ENCODE measurements at places on chromosomes 13 and 19.

DNA sequence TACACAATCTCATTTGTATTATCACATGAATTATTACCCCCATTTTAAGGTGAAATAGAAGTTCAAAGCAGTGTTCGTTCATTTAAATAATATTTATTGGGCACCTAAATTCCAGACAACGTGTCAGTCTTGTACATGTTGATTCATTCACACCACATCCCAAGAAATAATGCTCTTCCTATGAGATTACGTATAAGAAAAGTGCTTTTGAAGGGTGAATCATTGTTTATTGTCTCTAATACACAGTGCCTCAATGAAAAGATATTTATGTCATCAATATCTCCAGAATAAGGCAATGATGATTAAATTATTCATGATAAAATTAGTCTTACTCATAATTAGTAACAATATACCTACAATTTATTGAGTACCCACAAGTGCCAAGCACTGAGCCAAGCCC, 35.6 kb downstream of the CLDN10 start:
- DNase-seq, result no peak

DNA sequence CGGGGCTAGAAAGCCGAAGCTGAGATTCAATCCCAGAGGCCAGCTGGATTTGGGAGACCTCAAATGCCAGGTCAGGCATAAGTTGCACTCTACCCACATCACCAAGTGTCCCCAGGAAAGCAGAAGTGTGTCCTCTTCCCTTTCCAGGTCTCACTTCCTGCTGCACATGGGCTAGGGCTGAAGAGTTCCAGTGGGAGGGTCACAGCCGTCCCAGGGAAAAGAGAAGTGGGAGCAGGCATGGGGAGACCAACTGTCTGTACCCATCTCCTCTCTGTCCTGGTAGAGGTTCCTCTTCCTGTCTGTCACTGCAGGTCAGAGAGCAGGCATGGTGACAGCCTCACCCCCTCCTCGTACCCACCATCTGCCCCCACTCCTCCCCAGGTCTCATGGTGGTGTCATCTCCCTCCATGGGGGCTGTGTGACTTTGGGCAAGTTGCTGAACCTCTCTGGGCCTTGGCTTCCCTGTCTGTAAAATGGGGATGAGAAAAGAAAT, 14.8 kb downstream of the AXL start:
- DNase-seq, result no peak

GRCh38 chr19:40365613-40366401, 17.3 kb downstream of the PLD3 start:
- no peak for DNase-seq

- DNase-seq, result no peak
These were observed 502.3 kb downstream of the TBC1D4 start for GRCh38 chr13:74979703-74980102.

GRCh38 chr19:4597278-4597974, 37.9 kb upstream of the SEMA6B start:
- no peak for DNase-seq

All from vagina (tissue), 2 donors.